ENCODE measurements at places on chromosomes 12 and 14. TPM values are rescaled to one million over a fixed set of nuclear protein-coding genes. Genes with fewer than 3 reads are reported as not detected.
A peak's percentile ranks its signal among the peaks of the same experiment; 100 is the strongest.

The AQP2 gene
- not detected for total RNA-seq

The OTX2 gene
- not detected for total RNA-seq

The ADAM20 gene
- total RNA-seq = not detected

The SLC25A47 gene
- not detected for total RNA-seq

The PALS1 gene
- 15.5 TPM for total RNA-seq

The OR4K15 gene
- not detected for total RNA-seq

The MYO1H gene
- not detected for total RNA-seq

The CCDC198 gene
- not detected for total RNA-seq

GRCh38 chr12:10191865-10192264 is 13.0 kb downstream of the TMEM52B start:
- H3K4me3 ChIP-seq = no peak overlapping the region
- no peak for DNase-seq
- H3K27me3 ChIP-seq = no peaks in the 10 kb centered on the region
- H3K27ac ChIP-seq = no peak overlapping the region
- H3K36me3 ChIP-seq = no peaks in the 10 kb centered on the region
- no peaks in the 10 kb centered on the region for H3K4me1 ChIP-seq

GRCh38 chr12:4099276-4099675 is 174.3 kb upstream of the CCND2 start:
- no peaks in the 10 kb centered on the region for H3K4me1 ChIP-seq
- H3K27ac ChIP-seq = no peak overlapping the region
- H3K4me3 ChIP-seq = no peak overlapping the region
- H3K36me3 ChIP-seq = no peaks in the 10 kb centered on the region
- no peak for DNase-seq

- no peak for DNase-seq
- H3K4me3 ChIP-seq = no peak overlapping the region
- no peaks in the 10 kb centered on the region for H3K36me3 ChIP-seq
- no peak overlapping the region for H3K27ac ChIP-seq
- H3K27me3 ChIP-seq = no peaks in the 10 kb centered on the region
Observed at GRCh38 chr12:9808504-9808903, 18.8 kb upstream of the KLRF1 start.

GRCh38 chr14:105068818-105069217 is 3.6 kb upstream of the GPR132 start:
- H3K36me3 ChIP-seq = no peaks in the 10 kb centered on the region
- H3K4me3 ChIP-seq = no peak overlapping the region
- peaks cover 20% of the 10 kb centered on the region for H3K27me3 ChIP-seq
- no peak overlapping the region for H3K27ac ChIP-seq
- H3K4me1 ChIP-seq = no peaks in the 10 kb centered on the region
- DNase-seq = no peak

DNA sequence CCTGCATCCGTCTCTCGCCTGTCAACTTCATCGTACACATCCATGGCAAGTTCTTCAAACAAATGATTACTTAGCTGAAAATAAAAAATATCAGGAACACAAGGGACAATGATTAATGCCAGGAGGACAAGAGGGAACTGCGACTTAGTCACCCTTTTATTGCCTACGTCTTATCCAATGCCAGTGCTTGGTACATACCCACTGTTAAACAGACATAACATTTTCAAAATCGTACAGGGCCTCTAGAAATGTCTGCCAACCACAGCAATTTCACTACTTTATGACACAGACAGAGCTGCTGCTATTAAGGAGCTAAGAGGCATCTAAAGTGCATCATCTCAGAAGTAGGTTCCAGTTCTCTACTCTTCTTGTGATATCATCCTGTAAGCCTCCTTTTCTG is 34.6 kb downstream of the GIT2 start:
- H3K36me3 ChIP-seq = peaks cover 2% of the 10 kb centered on the region
- H3K27me3 ChIP-seq = no peaks in the 10 kb centered on the region
- no peak overlapping the region for H3K4me3 ChIP-seq
- H3K4me1 ChIP-seq = peaks cover 13% of the 10 kb centered on the region
- no peak overlapping the region for H3K27ac ChIP-seq

- peaks cover 10% of the 10 kb centered on the region for H3K4me1 ChIP-seq
- H3K36me3 ChIP-seq = no peaks in the 10 kb centered on the region
- H3K4me3 ChIP-seq = no peak overlapping the region
- H3K27me3 ChIP-seq = no peaks in the 10 kb centered on the region
Observed at GRCh38 chr12:88643685-88644084, 63.4 kb upstream of the KITLG start.

GRCh38 chr14:103512701-103513611 is 9.7 kb downstream of the CKB start:
- H3K27ac ChIP-seq = peak overlapping the region; percentile 85
- no peaks in the 10 kb centered on the region for H3K27me3 ChIP-seq
- no peak overlapping the region for H3K4me3 ChIP-seq
- H3K36me3 ChIP-seq = peaks cover 20% of the 10 kb centered on the region

- no peak overlapping the region for H3K27ac ChIP-seq
- no peak overlapping the region for H3K4me3 ChIP-seq
- DNase-seq = no peak
- H3K36me3 ChIP-seq = no peaks in the 10 kb centered on the region
- H3K27me3 ChIP-seq = peaks cover 3% of the 10 kb centered on the region
Observed at GRCh38 chr14:96130854-96131253, 73.8 kb upstream of the BDKRB2 start.

- H3K27ac ChIP-seq = peak overlapping the region; percentile 95
- no peaks in the 10 kb centered on the region for H3K27me3 ChIP-seq
- DNase-seq = no peak
- peaks cover 63% of the 10 kb centered on the region for H3K4me1 ChIP-seq
- H3K4me3 ChIP-seq = no peak overlapping the region
Observed at GRCh38 chr14:73788317-73788598, 63.4 kb upstream of the PTGR2 start.

GRCh38 chr12:18747895-18748294 is 10.0 kb downstream of the CAPZA3 start:
- no peak overlapping the region for H3K27ac ChIP-seq
- H3K36me3 ChIP-seq = no peaks in the 10 kb centered on the region
- DNase-seq = no peak
- H3K4me1 ChIP-seq = no peaks in the 10 kb centered on the region

GRCh38 chr14:103898711-103899110 is 29.5 kb upstream of the TDRD9 start:
- no peak overlapping the region for H3K4me3 ChIP-seq
- DNase-seq = no peak
- peaks cover 5% of the 10 kb centered on the region for H3K4me1 ChIP-seq
- H3K27ac ChIP-seq = no peak overlapping the region
- no peaks in the 10 kb centered on the region for H3K27me3 ChIP-seq

DNA sequence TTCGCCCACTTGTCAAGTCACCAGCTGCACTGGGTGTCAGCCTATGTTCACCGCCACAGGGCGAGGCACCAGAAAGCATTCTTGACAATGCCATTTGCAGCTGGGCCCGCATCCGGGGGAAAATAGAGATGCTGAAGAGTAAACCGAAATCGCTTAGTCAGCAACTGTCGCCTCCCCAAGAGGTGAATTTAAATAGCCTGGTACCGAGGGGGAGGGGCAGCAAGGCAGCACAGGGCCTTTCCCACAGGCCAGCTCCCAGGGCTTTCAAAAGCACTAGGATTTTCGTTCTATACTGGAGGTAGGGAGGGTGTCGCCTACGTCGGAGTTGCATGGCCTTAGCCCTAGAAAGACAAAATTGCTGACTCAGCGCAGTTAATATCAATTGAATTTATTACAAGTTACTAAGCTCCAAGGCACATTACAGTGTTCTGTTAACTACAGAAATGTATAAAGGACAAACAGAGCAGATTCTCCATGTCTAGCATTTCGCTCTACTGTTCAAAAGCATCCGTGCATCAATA is 4.3 kb downstream of the IRF2BPL start:
- H3K4me3 ChIP-seq = peak overlapping the region; percentile 87
- no peaks in the 10 kb centered on the region for H3K27me3 ChIP-seq
- H3K27ac ChIP-seq = peak overlapping the region; percentile 95
- H3K36me3 ChIP-seq = no peaks in the 10 kb centered on the region

DNA sequence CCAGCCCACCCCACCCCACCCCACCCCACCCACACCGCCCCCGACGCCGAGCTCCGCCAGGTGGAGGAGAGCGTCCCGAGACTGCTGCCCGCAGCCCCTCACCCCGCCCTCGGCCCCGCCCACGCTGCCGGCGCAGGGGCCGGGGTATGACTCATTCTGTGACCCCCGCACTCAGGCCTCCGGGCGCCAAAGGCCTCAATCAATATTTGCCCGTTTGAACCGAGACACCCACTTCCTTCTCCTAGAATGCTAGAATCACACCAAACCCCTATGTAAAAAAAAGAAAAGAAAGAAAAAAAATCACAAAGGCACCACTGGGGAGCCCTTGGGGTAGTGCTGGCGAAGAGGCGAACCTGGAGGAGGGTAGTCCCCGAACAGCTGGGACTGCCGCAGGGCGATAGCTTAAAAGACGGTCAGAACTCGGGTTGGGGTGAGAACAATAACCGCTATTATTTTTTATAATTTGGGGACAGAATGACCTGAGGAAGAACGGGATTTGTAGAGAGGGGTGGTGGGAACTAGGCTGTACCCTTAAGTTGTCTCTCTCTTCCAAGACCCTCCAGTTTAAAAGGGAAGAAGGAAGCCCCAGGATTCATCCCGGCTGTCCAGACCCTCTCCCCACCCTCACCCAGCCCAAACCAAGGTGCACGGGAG is 894 bp downstream of the KRT8 start:
- no peak for DNase-seq
- no peak overlapping the region for H3K4me3 ChIP-seq
- H3K36me3 ChIP-seq = no peaks in the 10 kb centered on the region
- H3K4me1 ChIP-seq = no peaks in the 10 kb centered on the region

GRCh38 chr12:70180130-70180529 is 63.1 kb upstream of the CNOT2 start:
- no peak overlapping the region for H3K27ac ChIP-seq
- H3K4me3 ChIP-seq = no peak overlapping the region
- no peaks in the 10 kb centered on the region for H3K27me3 ChIP-seq

GRCh38 chr12:121523741-121524140 is 57.1 kb downstream of the KDM2B start:
- H3K27ac ChIP-seq = no peak overlapping the region
- no peaks in the 10 kb centered on the region for H3K27me3 ChIP-seq
- no peak for DNase-seq
- no peak overlapping the region for H3K4me3 ChIP-seq
- H3K36me3 ChIP-seq = no peaks in the 10 kb centered on the region

GRCh38 chr12:16563504-16563903 is 42.5 kb downstream of the LMO3 start:
- H3K4me3 ChIP-seq = no peak overlapping the region
- H3K36me3 ChIP-seq = no peaks in the 10 kb centered on the region
- DNase-seq = no peak
- no peaks in the 10 kb centered on the region for H3K4me1 ChIP-seq
- H3K27me3 ChIP-seq = no peaks in the 10 kb centered on the region
- H3K27ac ChIP-seq = no peak overlapping the region

DNA sequence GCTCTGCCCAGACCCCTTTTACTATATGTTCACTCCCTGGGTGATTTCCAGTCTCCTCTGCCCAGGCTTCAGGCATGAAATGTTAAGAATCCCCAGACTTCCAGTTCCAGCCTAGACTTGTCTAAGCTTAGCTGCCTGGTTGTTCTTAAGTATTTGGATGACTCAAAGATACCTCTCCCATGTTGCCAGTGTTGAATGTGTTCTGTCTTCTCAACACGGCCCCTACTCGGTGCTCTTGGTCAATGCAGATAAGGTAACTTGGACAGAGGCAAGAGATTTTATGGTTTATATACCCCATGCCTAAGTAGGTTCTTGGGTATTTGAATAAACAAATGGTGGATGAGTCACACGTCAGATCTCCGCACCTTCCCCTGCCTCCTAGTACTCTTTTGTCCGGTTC is 13.6 kb downstream of the PIWIL1 start:
- no peak for DNase-seq
- H3K27ac ChIP-seq = no peak overlapping the region
- H3K4me3 ChIP-seq = no peak overlapping the region

DNA sequence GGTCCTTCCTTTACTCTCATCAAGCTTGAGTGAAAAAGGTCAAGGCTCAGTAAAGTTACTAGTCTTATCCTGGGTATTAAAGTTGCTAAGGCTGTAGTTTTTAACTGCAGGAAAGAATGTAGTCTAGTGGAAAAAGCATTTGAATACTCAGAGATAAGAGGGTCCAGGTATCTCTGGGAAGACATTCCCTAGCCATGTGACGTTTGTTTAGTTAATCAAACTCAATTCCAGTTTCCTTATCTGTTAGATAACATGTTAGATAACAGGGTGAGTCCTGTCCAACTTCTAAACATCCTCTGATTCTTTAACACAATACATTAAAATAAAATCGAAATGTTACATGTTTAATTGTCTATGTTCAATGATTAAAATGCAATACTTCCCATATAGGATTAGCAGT is 720.7 kb upstream of the LMO3 start:
- H3K36me3 ChIP-seq = no peaks in the 10 kb centered on the region
- H3K27me3 ChIP-seq = no peaks in the 10 kb centered on the region

GRCh38 chr12:111427417-111428074 is 21.8 kb downstream of the SH2B3 start:
- no peak for DNase-seq
- no peak overlapping the region for H3K4me3 ChIP-seq
- peak overlapping the region; percentile 77 for H3K27ac ChIP-seq
- H3K4me1 ChIP-seq = peaks cover 47% of the 10 kb centered on the region
- no peaks in the 10 kb centered on the region for H3K36me3 ChIP-seq
- H3K27me3 ChIP-seq = no peaks in the 10 kb centered on the region

GRCh38 chr12:70052476-70052875 is 190.8 kb upstream of the CNOT2 start:
- no peak overlapping the region for H3K27ac ChIP-seq
- no peaks in the 10 kb centered on the region for H3K36me3 ChIP-seq
- DNase-seq = no peak
- H3K27me3 ChIP-seq = no peaks in the 10 kb centered on the region
- H3K4me1 ChIP-seq = no peaks in the 10 kb centered on the region
- H3K4me3 ChIP-seq = no peak overlapping the region

GRCh38 chr14:68547305-68548193 is 245.3 kb downstream of the ZFP36L1 start:
- H3K4me1 ChIP-seq = peaks cover 96% of the 10 kb centered on the region
- peak overlapping the region; percentile 18 for H3K4me3 ChIP-seq
- H3K27ac ChIP-seq = peak overlapping the region; percentile 99
- peak; percentile 96 for DNase-seq
- H3K27me3 ChIP-seq = no peaks in the 10 kb centered on the region
- H3K36me3 ChIP-seq = no peaks in the 10 kb centered on the region

- no peaks in the 10 kb centered on the region for H3K36me3 ChIP-seq
- no peak overlapping the region for H3K4me3 ChIP-seq
- no peak overlapping the region for H3K27ac ChIP-seq
- DNase-seq = no peak
- no peaks in the 10 kb centered on the region for H3K4me1 ChIP-seq
- no peaks in the 10 kb centered on the region for H3K27me3 ChIP-seq
Observed at GRCh38 chr12:82874945-82875344, 188.2 kb downstream of the TMTC2 start.

Measured in gastrocnemius medialis (tissue), 4 donors.